Stimulated activated CD4-positive, alpha-beta T cell treated with anti-CD3 and anti-CD28 coated beads, Interleukin-4, amount 100 ng/mL, for 48 hours (primary cell): ENCODE measurements at places on chromosomes 1 and 21.

- DNase-seq: no peak
Observed at GRCh38 chr21:33302796-33303195, 22.0 kb upstream of the IFNAR1 start.

- peak; percentile 34 for DNase-seq
Observed at GRCh38 chr1:244918421-244919319, 54.3 kb upstream of the HNRNPU start.

GRCh38 chr1:173411835-173412742, 65.0 kb upstream of the PRDX6 start:
- DNase-seq: no peak

DNA sequence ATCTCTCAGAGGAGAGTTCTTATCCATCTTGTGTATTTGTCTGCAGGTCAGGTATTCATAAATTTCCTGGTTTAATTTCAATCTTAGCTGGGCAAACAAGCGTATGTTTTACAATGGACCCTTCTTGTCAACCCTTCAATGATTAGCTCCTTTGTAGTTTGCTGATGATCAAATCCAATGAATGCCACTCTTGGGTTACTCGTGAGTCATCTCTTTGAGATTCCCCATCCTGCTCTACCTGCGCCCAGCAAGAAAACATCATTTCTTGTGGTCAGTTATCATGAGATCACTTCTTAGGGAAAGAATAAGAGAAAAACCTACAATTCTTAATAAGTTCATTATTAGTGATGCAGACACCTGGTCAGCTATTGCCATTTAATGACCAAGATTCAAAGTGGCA, 572.3 kb upstream of the PKN2 start:
- DNase-seq: no peak

- DNase-seq: no peak
Observed at GRCh38 chr1:223212441-223212840, 69.4 kb upstream of the TLR5 start.

DNA sequence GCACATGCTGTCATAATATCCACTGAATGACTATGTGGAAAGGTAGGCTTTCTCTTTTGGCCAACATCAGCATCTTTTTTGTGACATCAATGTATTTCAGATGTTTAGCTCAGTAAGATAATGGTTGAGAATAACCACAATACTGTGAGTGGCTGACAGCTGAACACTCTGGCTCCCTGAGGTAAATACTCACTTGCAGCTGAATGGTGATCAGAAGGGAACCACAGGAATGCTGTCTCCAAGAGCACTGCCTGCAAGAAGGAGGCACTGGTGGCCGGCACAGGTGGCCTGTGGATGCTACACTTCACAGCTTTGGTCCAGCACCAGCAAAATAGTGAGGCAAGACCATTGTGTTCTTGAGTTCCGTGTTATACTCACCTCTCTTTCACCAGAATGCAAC, 118.7 kb upstream of the PPM1J start:
- no peak for DNase-seq

GRCh38 chr1:19317126-19317910, 5.2 kb downstream of the SLC66A1 start:
- no peak for DNase-seq

- no peak for DNase-seq
Observed at GRCh38 chr1:223776075-223776814, 63.9 kb downstream of the CAPN2 start.

DNA sequence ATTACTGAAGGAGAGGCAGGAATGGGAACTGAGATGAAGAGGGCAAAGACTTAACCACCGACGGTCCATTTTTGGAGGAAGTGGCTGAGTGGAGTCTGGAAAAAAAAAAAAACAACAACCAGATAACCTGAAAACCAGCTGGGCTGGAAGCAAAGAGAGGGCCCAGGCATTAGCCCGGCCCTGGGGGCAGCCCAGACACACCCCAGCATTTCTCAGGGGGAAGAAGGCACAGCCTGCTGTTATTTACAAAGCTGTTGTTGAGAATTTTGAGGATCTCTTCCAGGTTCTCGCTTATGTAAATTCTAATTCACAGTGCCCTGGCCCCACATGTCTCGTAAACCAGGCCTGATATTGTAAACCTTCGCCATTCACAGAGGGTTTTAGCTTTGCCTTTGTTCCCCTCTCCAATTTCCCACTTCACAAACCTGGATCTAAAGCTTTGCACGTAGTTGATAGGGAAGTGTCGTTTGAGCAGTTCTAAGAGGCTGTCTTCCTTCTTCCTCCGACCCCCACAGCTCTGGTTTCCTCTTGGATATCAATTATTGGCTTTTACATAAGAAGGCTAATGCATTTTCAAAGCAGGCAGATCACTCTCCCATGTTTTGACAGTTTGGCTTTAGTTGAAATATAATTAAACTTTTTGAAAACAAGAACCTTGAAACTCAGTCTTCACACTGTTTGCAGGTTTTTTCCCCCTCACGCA, 161.8 kb upstream of the IRF2BP2 start:
- no peak for DNase-seq

GRCh38 chr21:42735944-42736343, 82.5 kb downstream of the PDE9A start:
- no peak for DNase-seq

DNA sequence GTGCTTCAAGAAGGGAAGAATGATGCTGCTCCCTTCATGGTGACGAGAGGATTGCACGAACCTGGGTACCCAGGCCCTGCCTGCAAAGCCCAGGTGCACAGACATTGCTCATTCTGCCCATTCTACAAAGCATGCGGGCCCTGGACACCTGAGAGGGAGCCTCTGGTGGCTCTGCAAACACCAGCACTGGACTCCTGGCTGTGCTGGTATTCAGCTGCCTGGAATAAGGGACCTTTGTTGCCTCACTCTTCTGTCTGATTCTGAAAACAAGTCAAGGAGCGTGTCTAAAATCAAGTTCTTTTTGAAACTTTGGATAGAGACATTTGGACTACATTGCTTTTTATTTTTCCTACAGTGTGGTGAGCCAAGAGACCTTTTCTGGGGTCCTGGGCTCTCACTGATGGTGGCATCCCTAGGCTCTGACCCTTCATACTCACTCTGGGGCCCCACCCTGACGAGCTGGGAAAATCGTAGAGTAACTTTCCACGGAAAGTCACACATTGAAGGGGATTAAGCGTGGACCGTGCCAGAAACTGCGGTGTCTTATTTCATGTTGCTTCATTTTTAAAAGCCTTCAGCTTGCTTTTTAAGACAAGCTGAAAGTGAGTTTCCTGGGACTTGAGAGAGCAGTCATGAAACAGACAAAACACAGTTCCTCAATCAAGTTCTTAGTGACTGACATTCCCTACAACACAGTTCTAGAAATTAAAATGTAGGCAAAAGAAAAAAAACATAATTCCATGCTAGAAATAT, 24.0 kb downstream of the ABCA4 start:
- no peak for DNase-seq

DNA sequence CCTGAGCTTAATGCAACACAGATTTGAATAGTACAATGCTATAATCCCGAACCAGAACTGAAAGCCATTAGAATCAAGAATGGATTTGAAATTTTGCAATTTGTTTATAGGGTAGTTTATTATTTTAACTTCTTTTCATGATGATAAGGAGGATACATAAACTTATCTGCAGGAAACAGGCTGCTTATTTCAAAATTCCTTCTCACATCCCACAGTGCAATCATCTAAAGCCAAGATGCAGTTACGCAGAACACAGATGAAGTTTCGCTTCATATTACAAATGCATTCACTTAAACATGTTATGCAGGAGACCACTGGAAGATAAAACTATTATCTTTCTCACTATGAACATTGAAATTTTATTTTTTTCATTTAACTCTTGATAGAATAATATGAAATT, 1019.6 kb downstream of the PLA2G4A start:
- DNase-seq: no peak

- no peak for DNase-seq
Observed at GRCh38 chr1:98398649-98399048, 262.9 kb upstream of the SNX7 start.

DNA sequence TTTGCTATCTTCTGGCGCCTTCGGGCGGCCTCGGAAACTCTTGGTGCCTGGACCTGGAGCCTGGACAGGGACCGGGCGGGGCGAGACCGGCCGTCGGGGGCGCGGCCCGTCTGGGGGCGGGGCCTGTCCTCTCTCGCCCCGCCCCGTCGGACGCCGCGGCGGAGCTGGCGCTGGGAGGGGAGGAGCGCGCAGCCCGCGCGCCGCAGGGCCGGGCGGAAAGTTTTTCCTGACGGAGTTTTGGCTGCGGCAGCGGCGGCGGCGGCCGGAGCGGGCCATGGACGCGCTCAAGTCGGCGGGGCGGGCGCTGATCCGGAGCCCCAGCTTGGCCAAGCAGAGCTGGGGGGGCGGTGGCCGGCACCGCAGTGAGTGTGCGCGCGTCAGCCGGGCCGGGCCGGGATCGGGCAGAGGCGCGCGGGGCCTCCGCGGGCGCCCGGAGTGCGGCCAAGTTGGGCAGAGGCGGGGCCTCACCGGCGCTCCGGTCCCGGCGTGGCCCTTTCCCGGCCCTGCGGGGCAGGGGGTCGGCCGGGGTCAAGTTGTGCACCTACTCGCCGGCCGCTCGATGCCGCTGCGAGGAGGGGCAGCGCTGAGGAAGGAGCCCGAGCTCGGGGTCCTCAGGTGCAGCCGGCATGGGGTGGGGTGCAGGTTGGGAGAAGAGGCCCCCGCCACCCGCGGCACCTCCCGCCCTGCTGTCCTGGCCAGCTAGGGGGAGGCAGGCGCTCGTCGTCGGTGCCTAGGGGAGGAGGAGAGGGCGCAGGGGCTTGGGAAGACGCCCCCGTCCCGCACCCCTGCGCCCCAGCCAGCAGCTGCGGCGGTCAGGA, at the start of gene LDLRAP1:
LDLRAP1 (plus strand) TSS at position 182 of the 818 bp plus-strand sequence; CDS start at position 275, 93 bp downstream.
- DNase-seq: peak; percentile 53

DNA sequence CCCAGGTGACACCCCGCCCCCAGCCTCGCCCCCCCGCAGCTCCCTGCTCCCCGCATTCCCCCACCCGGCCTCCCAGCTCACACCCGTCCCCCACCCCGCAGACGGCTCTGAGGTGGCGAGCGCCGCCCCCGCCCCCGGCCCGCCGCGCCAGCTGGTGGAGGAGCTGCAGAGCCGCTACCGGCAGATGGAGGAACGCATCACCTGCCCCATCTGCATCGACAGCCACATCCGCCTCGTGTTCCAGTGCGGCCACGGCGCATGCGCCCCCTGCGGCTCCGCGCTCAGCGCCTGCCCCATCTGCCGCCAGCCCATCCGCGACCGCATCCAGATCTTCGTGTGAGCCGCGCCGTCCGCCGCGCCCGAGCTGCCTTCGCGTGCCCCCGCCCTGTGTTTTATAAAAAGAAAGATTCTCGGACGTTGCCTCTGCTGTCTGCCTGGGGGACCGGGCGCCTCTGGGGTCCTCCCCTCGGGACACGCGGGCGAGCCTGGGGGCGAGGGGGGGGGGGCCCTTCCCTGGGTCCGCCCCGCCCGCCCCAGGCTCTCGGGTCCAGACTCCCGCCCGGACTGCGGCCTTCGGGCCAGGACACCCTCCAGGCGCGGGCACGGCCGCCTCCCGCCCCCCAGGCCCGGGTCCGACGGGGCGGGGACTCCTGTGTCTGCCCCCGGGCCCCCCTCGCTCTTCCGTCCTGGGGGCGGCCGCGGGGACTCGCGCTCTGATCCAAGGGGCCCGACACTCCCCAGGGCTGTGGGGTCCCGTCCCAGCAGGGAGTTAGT, 1.6 kb upstream of the MMP23B start:
- peak; percentile 86 for DNase-seq

DNA sequence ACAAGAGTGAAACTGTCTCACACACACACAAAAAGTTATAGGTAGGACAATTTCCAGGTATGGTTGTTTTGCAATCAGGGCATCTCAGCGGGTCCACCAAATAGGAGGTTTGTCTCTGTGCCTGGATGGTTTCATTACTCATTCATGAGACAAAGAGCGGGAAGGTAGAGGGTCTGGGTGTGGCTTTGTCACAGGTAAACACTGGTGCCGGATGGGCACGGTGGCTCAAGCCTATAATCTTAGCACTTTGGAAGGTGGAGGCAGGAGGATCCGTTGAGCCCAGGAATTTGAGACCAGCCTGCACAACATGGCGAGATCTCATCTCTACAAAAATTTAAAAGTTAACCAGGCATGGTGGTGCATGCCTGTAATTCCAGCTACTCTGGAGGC, 16.3 kb upstream of the ERVH48-1 start:
- DNase-seq: no peak

DNA sequence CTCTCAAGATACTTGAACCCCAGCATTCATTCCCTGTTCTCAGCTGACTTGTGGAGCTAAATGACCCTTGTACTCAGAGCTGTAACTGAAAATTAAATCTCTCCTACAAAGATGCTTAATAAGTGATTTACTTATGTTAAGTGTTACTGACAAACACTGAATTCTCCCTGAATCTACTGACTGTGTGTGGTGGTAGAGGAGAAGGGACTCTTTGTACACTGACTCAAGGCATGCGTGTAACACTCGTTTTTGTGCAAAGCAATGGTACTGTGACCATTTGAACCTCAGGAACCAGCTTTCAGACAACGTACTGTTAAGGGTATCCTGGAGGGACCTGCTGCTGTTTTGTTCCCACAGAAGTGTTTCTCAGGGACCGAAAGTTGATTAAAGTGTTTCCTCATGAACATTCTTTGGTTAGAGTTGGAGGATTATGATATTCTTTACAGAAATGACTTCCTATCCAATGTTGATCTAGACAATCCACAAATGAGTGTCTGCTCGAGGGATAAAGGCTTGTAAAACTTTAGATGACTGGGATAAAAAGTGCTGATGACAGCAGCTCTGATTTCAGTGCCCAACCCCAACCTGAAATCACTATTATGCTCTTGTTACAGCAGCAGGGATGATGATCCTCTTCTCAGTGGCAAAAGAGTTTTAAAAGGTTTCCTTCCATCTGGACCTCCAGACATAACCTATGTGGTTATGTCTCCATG, 12.8 kb downstream of the RGL1 start:
- DNase-seq: no peak

DNA sequence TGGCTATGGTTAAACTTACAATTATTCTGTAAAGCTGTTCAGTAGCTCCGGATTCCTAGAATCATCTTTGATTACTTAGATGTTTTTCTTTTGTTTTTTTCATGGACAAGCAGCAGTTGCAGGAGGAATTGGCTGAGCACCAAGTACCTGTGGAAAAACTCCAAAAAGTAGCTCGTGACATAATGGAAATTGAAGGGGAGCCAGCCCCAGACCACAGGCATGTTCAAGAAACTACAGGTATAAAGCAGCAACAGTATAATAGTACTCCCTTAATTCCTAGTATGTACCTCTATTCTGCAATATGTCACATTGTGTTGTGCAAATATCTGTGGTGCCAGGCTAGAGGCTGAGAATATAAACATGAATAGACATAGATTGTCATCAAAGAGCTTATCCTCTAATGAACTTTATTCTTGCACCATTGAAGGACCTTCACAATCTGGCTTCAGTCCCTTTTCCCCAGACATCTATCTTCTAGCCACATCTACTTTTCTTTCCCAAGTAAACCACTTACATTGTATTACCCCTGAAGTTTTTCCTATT, 132.3 kb upstream of the BMP8A start:
- no peak for DNase-seq

DNA sequence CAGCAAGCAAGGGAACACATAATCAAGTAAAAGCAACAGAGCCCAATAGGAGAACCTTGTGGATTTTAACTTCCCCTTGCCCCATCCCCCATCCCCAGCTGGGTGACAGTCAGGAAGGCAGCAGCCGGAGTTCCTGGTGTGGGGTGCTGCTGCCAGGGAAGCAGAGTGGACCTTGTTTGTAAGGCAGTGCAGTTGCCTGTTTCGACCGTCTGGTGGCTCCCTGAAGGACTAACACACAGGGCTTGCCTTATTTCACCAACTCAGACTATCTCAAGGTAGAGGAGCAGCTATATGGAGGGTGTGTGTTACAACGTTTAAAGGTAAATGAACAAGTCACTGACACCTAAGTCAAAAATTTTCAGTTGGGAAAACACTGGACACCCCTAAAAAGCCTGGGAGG, 6.6 kb downstream of the KRTAP10-8 start:
- DNase-seq: no peak
